Suppressor macrophage treated with lipopolysaccharide for 4 hours (primary cell): ENCODE measurements at places on chromosomes 7 and 10.

GRCh38 chr10:49166484-49167400, 21.4 kb downstream of the TMEM273 start:
- DNase-seq = no peak

- DNase-seq = no peak
These were observed 4.4 kb downstream of the BMPER start for GRCh38 chr7:33909755-33910154.

DNA sequence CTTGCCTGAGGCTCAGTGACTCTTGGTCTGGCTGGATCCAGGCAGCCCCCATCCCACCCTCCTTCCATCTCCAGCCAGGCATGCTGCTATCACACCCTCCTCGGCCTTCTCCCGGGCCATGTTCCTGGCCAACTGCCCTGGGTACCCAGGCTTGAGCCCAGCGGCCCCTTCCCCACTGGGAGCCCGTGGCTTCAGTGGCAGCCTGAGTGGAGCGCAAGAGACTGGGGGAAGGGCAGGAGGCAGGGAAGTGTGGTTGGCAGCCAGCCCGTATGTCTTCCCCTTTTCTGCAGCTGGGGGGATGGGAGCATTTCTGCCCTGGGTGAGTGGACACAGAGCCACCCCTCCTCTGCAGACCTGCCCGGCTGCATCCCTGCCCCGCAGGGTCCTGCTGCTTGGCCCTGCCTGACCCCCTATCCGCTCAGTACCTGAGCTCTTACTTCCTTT, 148.5 kb downstream of the ARHGAP22 start:
- peak; percentile 73 for DNase-seq

- DNase-seq = no peak
These were observed 84.0 kb upstream of the PPP1R17 start for GRCh38 chr7:31603046-31603445.

DNA sequence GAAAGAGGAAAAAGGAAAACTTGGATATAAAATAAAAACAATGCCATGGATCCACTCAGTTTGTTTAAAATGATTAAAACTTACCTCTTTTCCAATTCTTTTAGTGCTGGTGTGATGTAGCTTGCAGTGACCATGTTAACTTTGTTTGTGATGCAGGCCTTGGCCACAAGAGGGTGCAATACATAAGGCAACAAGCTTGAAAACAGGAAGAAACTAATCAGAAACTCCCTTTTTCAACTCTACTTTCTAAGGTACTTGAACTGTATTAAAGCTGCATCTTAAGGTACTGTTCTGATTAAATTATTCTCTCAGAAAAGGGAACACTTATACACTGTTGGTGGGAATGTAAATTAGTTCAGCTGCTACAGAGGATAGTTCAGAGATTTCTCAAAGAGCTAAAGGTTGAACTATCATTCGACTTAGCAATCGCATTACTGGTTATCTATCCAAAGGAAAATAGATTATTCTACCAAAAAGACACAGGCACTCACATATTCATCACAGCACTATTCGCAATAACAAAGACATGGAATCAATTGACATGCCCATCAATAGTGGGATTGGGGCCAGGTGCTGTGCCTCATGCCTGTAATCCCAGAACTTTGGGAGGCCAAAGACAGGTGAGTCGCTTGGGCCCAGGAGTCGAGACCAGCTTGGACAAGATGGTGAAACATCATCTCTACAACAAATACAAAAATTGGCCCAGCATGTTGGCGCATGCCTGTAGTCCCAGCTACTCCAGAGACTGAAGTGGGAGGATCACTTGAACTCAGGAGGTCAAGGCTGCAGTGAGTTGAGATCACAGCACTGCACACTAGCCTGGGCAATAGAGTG, 50.9 kb downstream of the AASS start:
- DNase-seq = peak; percentile 76

GRCh38 chr10:21053953-21054690, 157.0 kb upstream of the NEBL start:
- no peak for DNase-seq

GRCh38 chr7:6056616-6057015, 25.4 kb downstream of the ANKRD61 start:
- no peak for DNase-seq

- peak; percentile 31 for DNase-seq
These were observed 44.3 kb downstream of the NRF1 start for GRCh38 chr7:129655811-129656210.

- no peak for DNase-seq
These were observed 206.2 kb downstream of the ZNF365 start for GRCh38 chr10:62580396-62580795.

GRCh38 chr10:132714096-132714985, 71.6 kb downstream of the NKX6-2 start:
- DNase-seq = no peak

GRCh38 chr7:91128683-91129348, 135.4 kb upstream of the FZD1 start:
- no peak for DNase-seq

DNA sequence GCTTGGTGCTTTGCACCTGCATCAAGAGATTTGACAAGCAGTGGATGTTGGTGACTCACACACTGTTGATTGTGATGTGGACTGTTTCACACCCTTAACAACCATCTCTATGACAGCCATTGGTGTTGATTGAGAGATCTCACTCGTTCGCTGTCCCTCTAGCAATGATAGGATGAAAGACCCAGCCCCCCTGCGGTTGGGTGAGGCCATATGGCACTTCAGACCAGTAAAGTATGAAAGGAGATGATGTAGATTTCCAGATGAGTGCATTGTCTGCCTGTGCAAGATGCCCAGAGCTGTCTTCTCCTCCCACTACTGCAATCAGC, 138.7 kb upstream of the PRR15 start:
- no peak for DNase-seq

DNA sequence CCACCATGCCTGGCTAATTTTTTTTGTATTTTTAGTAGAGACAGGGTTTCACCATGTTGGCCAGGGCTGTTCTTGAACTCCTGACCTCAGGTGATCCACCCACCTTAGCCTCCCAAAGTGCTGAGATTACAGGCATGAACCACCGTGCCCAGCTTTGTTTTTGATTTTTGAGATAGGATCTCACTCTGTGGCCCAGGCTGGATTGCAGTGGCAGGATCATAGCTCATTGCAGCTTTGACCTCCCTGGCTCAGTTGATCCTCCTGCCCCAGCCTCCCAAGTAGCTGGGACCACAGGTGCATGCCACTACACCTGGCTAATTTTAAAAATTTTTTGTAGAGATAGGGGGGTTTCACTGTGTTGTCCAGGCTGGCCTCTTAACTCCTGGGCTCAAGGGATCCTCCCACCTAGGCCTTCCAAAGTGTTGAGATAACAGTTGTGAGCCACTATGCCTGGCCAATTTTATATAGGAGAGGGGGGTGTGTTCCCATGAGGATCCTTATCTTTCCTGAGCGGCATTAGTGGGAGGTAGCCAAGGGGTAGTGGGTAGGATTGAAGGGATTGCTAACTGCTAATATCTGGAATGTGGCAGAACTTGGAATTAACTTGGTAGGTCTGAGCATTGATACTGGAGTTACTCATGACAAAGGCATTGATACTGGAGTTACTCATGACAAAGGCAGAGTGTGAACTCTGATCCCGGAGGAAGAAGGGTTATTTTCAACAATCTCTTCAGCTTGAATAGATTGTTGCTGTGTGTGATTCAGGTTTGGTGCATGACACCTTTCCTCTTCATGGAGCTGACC, 1.0 kb upstream of the NOLC1 start:
- DNase-seq = no peak

DNA sequence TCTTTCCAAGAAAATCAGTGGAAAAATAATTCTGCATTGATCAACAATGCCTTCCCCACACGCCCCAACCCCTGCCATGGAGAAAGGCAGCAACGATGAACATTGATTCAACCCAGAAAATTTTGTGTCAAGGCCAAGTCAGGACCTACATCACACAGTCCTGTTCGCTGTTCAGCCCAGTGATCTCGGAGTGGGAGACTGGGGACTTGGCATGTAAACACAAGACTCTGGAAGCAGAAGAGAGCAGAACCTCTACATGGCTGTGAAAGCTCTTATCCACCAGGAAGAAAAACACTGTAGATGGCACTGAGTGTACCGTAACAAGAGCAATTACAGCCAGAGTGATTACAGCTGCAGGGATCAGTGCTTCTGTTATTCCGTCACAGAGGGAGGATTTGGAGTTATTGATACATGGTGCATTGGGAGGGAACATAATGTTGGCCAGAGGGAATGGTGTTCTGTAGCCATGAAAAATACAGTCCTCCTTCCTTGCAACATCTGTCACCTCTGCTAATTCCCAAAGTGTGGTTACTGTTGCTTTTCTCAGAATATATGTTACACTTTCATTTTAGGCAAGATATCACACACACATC, 136.6 kb downstream of the IQUB start:
- DNase-seq = no peak

- no peak for DNase-seq
These were observed 6.5 kb downstream of the AZGP1 start for GRCh38 chr7:99969298-99969697.

DNA sequence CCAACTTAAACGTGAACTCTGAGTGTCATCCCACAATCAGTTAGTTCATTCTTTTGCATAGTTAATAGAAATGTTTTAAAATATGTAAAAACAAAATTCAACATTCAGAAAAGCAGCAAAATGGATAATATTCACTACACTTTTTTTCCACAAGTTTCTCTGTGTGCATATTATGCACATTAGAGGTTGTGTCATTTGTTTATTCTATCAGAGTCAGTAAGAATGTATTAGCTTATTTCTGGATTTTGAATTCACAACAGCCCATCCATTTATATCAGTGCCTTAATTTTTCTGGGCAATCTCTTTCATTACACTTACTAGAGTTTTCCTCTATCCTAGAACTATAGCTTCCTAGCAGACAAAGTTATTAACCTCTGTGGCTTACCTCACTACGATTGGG, 432.7 kb upstream of the SEMA3A start:
- no peak for DNase-seq

DNA sequence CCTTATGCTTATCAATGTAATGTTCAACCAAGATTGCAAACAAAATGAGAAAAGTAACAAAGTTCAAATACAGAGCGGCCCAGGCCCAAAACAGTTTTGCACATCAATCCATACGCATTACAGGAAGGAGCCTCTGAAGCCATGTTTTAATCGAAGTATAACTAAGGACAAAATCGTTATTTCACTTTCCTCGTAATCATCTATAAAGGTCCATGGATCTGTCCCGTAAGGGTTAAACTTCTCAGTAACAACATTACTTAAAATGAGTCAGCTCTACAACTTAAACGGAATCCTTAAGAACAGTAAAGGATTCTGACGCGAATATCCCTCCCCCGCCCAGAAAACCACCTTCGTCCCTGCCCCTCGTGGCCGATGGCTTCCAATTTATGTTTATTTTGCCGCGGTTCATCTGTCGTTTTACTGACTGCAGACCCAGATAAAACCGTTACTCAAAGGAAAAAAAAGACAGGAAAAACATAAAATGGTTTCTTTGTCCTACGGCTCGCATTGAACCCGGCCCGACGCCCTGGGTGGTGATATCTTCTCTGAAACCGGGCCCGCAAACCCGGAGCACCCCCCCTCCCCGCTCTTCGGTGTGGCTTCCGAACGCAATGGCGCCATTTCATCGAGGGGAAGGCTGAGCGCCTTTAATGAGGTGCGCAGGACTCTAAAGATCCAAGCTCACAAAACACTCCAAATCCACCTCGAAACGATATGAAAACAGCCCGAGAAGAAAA, 1.1 kb downstream of the HNRNPA2B1 start:
- DNase-seq = peak; percentile 67

DNA sequence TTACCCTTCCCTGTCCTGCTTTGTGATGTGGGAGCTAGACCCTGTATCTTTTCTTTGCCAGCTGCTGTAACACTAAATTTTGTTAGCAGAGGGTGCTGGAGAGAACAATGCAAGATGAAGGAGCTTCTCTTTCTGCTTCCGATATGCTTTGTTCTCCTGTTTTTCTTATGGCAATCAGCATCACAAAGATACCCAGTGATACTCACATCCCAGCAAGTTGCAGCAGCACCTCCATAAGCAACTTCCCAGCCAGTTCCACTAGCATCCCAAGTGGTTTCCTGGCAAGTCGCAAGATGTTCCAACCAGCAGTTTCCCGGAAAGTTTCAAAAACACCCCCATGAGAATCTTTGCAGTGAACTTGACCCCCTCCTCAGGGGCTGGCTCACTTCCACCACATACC, 148.6 kb downstream of the IMMP2L start:
- no peak for DNase-seq

- no peak for DNase-seq
These were observed 362.7 kb downstream of the IPMK start for GRCh38 chr10:57905010-57905409.

DNA sequence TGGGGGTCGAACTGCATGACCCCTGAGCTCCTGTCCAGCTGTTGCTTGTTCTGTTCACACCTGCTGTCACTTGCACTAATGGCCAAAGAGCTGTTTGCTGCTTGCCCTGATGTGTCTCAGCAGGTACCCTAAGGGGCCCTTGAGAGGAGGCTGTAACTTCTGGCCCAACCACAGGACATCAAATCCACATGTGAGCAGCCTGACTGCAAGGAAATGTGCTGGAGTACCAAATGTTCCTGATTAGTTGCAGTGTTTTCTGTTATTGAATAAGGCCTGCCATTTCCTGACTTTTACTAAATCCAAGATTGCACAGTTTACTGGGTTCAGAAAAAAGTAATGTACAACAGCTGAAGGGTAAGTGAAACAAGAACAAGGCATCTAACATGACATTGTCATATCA, 91.7 kb upstream of the IL6 start:
- no peak for DNase-seq

DNA sequence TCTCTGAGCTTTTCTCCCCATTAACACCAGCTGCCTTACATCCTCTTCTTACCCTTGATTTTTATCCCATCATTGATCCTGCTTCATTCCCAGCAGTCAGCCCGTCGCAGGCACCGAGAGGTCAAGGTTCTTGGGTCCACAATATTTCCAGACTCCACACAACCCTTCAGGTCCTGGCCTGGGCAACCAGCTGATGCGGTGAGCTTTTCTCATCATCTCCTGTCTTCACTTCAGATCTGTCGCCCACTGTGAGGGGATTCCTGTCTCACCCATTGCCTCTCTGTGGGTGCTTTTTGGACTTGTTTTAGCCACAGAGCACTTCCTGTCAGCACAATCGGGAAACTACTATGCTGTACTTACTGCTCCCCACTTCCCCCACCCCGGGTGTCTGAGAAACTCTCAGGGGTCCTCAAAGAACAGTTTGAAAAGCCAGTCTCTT, 8.4 kb upstream of the PVRIG start:
- no peak for DNase-seq

DNA sequence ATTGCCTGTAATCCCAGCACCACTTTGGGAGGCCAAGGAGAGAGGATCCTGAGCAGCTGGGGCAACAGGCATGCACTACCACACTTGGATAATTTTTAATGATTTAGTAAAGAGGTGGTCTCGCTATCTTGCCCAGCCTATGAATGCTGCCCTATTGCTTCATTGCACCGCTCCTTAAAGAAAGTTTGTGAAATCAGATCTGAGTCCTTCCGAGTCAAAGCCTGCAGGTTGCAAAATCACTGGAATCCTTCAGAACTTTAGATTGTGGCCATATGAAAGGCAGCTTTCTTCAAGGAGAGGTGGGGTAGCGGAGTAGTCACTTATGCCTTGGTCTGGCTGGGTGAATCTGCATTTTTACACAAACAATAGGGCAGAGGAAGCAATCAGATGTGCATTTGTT, 166.3 kb downstream of the ARHGAP12 start:
- no peak for DNase-seq

- DNase-seq = peak; percentile 23
These were observed 107.1 kb upstream of the NRP1 start for GRCh38 chr10:33441561-33441960.
